ENCODE measurements at places on chromosomes 4 and X.

DNA sequence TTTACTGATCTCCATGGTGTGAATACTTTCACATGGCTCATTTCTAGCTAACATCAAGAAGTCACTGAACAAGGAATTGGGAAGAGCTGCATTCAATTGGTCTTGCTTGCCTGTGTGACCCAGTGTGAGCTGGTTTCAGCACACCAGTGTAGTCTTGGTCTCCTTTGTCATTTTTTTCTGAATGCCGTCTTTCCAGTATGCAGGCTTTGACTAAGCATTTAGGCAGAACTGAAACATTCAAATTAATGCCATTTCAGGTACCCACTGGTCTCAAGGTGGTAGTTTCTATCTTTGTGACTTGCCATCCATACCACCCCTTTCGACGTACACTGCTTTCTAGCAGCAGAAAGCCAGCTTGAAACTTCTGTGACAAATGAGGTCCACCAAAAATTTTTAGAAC lies 550.5 kb upstream of the BOD1L1 start:
- DNase-seq, result no peak

- DNase-seq, result no peak
Observed at GRCh38 chr4:44145868-44146267, 302.7 kb downstream of the KCTD8 start.

DNA sequence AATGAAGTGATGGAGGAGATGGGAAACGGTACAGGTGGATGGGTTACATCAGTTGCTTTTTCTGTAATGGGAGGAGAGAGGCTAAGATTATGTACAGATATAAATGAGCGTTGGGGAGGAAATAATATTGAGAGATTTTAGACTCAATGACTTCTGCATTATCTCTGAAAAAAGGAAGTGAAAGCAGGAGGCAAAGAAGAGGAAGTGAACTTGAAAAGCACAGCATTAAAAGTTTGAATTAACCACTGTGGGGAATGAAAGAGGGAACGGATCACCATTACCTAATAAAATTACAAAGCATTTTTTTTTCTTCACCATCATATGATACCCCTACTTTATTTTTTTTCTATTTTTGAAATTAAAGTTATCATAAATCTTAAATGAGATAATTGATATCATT lies 1025.5 kb downstream of the RPA4 start:
- DNase-seq, result no peak

- DNase-seq, result no peak
Observed at GRCh38 chr4:187576751-187577150, 418.8 kb upstream of the ZFP42 start.

- no peak for DNase-seq
Observed at GRCh38 chr4:148366251-148366650, 76.0 kb downstream of the NR3C2 start.

GRCh38 chr4:187160486-187160885 lies 436.8 kb upstream of the FAT1 start:
- DNase-seq, result no peak

- DNase-seq, result peak; percentile 35
Observed at GRCh38 chrX:55056820-55057674, 17.8 kb upstream of the PAGE2B start.

Measured in immature natural killer cell (primary cell).